ENCODE measurements at places on chromosomes 3 and 15. TPM values are rescaled to one million over a fixed set of nuclear protein-coding genes. Genes with fewer than 3 reads are reported as not detected.

DNA sequence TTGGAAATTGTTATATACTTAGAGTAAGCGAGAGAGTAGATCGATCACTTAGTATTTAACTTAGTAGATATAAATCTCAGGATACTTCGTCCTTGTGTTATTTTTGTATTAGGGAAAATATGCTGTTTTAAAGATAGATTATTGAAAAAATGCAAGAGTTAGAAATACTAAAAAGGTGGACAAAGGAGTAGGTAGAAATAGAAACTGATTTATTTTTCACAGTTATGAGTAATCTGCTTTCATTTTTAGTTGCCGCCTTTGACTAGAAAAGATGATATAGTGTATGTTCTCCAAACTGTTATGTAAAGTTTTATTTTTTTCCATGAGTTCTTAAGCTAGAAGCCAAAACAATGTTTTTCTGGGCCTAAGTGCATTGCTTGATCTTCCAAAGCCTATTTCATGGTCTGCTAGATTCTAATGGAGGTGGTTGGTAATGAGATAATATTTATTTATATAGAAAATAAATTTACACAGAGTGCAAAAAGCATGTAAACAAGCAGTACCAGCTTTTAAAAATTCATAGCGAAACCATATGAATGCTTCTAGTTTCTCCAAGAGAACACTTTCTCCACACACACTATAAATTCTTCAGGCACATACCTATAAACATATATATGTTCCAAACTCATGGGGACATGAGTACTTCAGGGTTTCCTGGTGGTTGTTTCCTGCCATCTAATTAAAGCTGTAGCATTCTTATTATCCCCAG lies 61.1 kb downstream of the DIPK2A start:
- DNase-seq, result no peak

DNA sequence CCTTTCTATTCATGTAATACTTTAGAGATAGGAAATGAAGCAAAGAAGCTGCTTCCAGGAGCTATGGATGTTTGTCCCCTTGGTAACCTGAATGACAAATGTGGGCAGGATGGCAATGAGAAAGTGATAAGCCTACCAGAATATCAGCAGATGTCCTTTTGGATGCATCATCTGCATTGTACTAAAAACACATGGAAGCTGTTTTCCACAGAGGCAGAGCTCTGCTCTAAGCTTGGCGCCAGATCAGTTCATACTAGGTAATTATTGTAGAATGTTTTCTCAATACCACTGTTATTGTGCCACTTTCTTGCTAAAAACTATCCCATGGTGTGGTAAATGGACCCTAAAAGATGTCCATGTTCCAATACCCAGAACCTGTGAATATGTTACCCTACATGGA lies 100.2 kb downstream of the DTWD1 start:
- no peak for DNase-seq

DNA sequence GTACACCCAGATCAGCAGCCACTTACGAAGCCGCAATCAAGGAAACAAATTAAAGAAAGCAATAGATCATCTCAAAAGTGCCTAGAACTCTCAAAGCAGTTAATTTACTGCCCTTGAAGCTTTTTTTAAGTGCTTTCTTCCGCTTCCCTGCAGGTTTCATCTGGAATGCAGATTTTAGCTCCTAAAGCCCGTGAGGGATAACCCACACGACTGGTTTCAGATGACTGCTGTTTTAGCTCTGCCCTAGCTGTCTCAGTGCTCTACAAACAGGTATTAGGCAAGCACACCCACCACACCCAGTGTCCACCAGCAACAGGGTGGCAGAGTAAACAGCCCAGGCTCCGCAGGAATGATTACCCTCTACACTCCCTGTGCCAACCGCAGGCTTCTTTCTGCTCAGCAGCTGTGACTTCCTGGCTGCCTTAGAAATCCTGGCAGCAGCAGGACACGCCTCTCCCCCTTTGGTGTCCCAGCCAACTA lies 126.0 kb downstream of the FMN1 start:
- DNase-seq, result no peak

- DNase-seq, result no peak
Measured at GRCh38 chr15:43439268-43439667, 53.7 kb downstream of the TP53BP1 start.

- no peak for DNase-seq
Measured at GRCh38 chr3:110886222-110886893, 185.3 kb upstream of the NECTIN3 start.

- DNase-seq, result no peak
Measured at GRCh38 chr15:38504680-38505467, 50.9 kb downstream of the FAM98B start.

- no peak for DNase-seq
Measured at GRCh38 chr15:55907797-55908196, 85.6 kb downstream of the NEDD4 start.

DNA sequence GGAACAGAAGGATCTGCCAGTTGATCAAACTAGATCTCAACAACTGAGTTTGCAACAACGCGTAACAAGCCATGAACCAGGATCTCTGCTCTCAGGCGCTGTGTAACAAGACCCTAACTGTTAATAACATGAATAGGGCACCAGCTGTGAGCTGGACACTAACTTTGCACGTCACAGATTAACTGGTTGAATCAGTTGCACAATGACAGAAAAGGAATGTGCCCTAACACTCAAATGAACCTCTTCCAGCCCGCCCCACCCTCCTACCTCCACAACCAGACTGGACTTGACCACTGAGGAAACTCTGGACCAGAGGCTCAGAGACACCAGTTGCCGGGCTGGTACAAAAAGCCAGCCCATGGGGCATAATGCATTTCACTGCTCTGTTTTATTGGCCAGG lies 34.3 kb downstream of the MCF2L2 start:
- no peak for DNase-seq

DNA sequence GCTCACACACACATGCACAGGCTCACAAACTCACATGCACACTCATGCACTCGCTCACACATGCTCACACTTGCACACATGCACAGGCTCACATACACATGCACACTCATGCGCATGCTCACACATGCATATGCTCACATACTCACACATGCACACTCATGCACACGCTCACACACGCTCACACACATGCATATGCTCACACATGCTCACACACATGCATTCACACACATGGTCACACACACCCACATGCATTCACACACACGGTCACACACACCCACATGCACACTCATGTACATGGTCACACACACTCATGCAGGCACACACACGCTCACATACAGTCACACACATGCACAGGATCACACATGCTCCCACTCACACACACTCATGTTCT lies 132.8 kb upstream of the SMAD3 start:
- no peak for DNase-seq

GRCh38 chr3:175731543-175731942 lies 872.4 kb downstream of the NAALADL2 start:
- DNase-seq, result no peak

DNA sequence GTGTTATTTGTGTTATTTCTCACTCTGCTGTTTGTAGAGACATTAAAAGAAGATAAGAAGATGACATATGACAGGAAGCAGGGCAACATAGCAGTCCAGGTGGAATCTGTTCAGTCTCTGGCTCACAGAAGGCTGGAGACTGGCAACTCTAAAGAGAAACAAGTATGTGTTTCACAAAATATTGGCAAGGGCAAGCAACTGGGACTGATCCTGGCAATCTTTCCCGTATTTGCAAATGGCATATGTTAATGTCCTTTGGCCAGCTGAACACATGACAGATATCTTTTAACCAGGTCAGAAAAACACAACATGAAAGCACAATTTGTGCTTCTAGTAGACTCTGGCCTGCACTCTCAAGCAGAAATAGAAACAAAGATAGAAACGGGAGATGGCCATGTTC lies 1354.1 kb upstream of the EPHA6 start:
- no peak for DNase-seq

GRCh38 chr3:134931045-134931785 lies 136.2 kb downstream of the EPHB1 start:
- DNase-seq, result no peak

- DNase-seq, result no peak
Measured at GRCh38 chr3:55272031-55272645, 215.0 kb downstream of the WNT5A start.

DNA sequence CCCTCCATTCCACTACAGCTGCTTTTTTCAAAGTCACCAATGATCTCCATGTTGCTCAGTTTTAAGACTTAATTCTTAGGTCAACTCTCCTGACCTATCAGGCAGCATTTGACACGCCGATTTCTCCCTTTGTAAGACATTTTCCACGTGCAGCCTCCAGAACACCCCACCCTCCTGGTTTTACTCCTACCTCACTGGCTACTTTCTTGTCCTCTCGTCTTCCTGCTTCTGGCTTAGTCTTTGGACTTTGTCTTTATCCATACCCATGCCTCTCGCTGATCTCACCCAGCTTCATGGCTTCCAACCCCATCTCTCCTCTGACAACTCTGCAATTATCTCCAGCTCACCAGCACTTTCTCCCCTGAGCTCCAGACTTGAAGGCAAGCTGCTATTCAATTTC lies 99.3 kb upstream of the UMPS start:
- DNase-seq, result no peak

GRCh38 chr3:88058581-88059379 lies at the start of the genes CGGBP1 and ZNF654:
Gene CGGBP1 (minus strand): TSS chr3:88059005. CDS start chr3:88055976, 3,029 bp downstream.
Gene ZNF654 (plus strand): TSS chr3:88059255. CDS start chr3:88059320, 65 bp downstream.
- DNase-seq, result peak; percentile 93

- no peak for DNase-seq
Measured at GRCh38 chr3:61571516-61572336, 10.4 kb downstream of the PTPRG start.

DNA sequence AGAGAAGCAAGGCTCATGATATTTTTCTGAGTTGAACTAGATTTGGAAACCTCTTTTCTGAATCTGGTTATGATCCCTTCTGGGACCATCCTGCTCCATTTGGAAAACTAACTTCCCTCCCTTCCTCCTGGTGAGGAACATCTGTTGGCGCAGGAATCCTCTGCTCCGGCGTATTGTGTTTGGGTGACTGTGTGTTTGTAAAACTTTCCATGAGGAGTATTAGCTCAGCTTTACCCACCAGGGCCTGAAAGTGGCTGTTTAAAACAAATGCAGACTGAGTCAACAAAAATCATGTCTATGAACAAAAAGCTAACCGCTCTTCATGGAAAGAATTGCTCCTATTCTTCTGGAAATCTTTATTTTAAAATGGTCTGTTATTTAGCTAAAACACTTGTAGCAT lies 17.7 kb downstream of the STARD9 start:
- no peak for DNase-seq

GRCh38 chr3:131530843-131531242 lies 28.1 kb upstream of the MRPL3 start:
- no peak for DNase-seq

DNA sequence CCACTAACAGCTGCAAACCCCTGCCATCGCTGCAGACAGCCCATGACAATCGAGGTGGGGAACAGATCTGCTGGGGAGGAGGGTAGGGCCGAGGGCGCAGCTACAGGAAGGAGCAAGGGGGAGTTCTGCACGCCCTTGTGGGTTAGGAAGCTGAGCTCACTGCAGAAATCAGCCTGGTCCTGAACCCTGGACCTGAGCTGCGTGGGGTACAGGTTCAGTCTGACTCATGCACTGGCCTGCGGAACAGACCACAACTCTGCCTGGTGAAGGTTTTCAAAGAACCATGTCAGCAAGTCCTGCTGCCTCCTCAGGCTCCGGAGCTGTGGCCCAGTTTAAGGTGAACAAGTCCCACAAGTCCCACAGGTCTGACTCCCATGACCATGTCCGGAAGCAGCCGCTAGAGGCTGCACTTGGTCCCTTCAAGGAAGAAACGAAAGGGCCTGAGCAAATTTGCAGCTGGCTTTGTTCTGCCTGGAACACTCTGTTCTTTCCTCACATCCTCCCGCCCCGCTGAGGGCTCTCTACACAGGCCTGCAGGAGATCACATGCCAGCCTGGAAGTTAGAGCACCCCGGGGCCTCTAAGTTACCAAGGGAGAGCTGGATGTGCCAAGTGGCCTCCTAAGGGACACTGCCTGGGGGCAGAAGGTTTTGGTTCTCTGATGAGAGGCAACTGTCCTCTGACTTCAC lies 49.4 kb upstream of the AKAP13 start:
- peak; percentile 68 for DNase-seq

GRCh38 chr15:66369773-66370651 lies 13.5 kb upstream of the TIPIN start:
- no peak for DNase-seq

- no peak for DNase-seq
Measured at GRCh38 chr3:195704433-195704999, 16.3 kb upstream of the MUC20 start.

GRCh38 chr3:66565301-66565700 lies 64.5 kb upstream of the LRIG1 start:
- no peak for DNase-seq

GRCh38 chr15:35674873-35675781 lies 129.2 kb upstream of the DPH6 start:
- no peak for DNase-seq

DNA sequence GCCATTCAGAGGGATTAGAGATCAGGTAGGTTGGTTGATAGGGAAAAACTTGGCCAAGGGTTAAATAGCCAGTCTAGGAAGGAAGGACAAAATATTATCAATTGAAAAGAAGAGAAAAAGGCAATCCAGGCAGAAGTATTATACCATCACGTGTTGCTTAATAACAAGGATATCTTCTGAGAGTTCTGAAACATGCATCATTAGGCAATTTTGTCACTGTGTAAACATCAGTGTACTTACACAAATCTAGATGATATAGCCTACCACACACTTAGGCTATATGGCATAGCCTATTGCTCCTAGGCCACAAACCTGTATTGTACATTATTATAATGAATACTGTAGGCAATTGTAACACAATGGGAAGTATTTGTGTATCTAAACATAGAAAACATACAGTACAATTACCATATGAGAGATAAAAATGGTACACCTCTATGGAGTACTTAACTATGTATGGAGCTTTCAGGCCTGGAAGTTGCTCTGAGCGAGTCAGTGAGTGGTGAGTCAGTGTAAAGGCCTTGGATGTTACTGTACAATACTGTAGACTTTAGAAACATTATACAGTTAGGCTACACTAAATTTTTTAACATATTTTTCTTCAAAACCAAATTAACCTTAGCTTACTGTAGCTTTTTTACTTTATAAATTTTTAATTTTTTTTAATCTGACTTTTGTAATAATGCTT lies 2.7 kb downstream of the TEX55 start:
- no peak for DNase-seq

Gene ABI3BP
- not detected for total RNA-seq

Gene ACAN
- total RNA-seq, result 0.30 TPM

Gene BFSP2
- not detected for total RNA-seq

Gene GABRB3
- total RNA-seq, result 23.7 TPM

Gene PRR20G
- total RNA-seq, result not detected

Gene CDCP1
- total RNA-seq, result not detected

Gene ESYT3
- 0.44 TPM for total RNA-seq

Measured in neural crest cell (in vitro differentiated cells).